A549 treated with CpdA at 1 μM for 4 hours (cell line): ENCODE measurements at places on chromosomes 7 and 10. TPM values are rescaled to one million over a fixed set of nuclear protein-coding genes. Genes with fewer than 3 reads are reported as not detected.

TYW1B gene
- total RNA-seq = 2.7 to 3.4 TPM (median 3.1 TPM) in 5 replicates

FOXP2 gene
- total RNA-seq = not detected in 5 replicates

PRXL2A gene
- 40.7 to 48.7 TPM (median 43.7 TPM) in 5 replicates for total RNA-seq

URGCP gene
- total RNA-seq = 25.8 to 29.6 TPM (median 28.3 TPM) in 5 replicates

RELN gene
- 0.03 to 0.06 TPM in 2 of 5 replicates, not detected in the others for total RNA-seq
